ENCODE measurements at places on chromosomes 5 and 9. TPM values are rescaled to one million over a fixed set of nuclear protein-coding genes. Genes with fewer than 3 reads are reported as not detected.
A peak's percentile ranks its signal among the peaks of the same experiment; 100 is the strongest.

The TAF11L5 gene
- not detected for total RNA-seq

The STKLD1 gene
- total RNA-seq, result 0.35 TPM

The PCDHB6 gene
- total RNA-seq, result not detected

The SPATA31E1 gene
- total RNA-seq, result not detected

DNA sequence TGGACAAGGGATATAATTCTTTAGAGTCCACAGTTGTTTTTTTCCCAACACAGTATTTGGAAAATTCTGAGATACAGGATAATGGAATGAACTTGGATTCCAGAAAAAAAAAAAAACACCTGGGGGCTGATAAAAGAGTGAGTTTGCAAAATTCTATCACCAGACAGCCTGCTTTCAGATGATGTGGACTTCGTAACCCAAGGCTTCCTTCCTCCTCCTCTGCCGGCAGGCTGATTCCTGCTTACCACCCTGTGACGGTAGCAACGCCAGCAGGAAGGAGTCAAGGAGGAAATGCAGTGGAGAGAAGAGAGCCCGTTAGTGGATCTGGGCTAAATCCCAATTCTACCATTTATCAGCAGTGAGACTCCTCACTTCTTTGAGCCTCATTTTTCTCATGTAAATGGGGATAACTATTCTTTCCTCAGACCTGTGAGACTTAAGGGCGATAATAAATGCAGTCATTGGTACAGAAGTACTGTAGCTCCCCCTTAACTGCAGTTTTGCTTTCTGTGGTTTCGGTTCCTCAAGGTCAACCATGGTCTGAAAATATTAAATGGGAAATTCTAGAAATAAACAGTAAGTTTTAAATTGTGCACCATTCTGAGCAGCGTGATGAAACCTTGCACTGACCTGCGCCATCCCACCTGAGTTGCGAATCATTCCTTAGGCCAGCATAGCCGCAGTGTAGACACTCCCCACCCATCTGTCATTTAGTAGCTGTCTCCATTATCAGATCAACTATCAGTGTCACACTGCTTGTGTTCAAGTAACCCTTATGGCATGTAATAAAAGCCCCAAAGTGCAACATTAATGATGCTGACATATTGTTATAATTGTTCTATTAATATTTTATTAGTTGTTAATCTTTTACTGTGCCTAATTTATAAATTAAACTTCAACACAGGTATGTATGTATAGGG, 71.4 kb downstream of the DCP2 start:
- peak; percentile 45 for DNase-seq

DNA sequence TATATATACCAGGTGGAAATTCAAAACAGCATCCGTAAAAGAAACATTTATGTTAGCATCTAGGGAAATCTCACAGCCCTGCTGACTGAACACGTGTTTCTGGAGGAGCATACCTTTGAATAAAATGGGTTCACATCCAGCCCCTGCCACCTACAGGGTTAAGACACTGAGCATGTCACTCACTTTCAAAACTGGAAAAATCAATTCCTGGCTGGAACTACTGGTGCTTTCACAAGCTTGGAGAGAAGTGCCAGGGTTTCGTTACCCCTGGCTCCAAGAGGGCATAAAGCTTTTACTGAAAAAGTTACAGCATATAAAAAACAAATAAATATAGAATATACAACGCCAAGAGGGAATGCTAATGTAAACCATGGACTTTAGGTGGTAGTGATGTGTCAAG, 48.0 kb downstream of the SERINC5 start:
- DNase-seq, result no peak

DNA sequence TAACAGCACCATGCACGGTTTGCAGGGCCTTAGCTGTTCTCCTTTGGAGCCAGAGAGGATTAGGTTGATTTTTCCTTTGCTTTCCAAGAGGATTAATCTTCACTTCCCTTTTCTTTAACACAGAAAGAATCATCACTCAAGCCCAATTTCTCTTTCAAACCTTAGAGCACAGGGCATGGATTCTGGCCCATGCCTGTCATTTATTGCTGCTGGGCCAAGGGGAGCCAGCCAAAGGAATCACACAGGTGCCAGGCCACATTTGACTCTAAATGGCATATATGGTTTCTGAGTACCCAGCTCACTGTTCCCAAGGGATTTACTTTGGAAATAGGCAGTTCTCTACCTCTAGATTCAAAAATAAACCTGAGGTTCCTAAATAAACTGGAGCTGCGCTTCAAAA, 58.3 kb downstream of the FBXL7 start:
- no peak for DNase-seq

GRCh38 chr9:113514061-113514460, 50.5 kb downstream of the RGS3 start:
- DNase-seq, result no peak

Data from GM12878 (cell line).